ENCODE measurements at places on chromosomes 1 and 21. TPM values are rescaled to one million over a fixed set of nuclear protein-coding genes. Genes with fewer than 3 reads are reported as not detected.

Gene SHC1
- 84.5 TPM for total RNA-seq

Gene CCDC30
- not detected for total RNA-seq

Gene CELA2A
- not detected for total RNA-seq

Gene KDF1
- not detected for total RNA-seq

Gene FBLIM1
- total RNA-seq, result 156 TPM

Gene INKA2
- total RNA-seq, result 2.9 TPM

Gene RCOR3
- 13.5 TPM for total RNA-seq

Gene SMG5
- 66.7 TPM for total RNA-seq

Gene CASQ2
- total RNA-seq, result not detected

Gene DENND2C
- 0.84 TPM for total RNA-seq

Gene TMEM82
- total RNA-seq, result not detected

Gene AUNIP
- 9.1 TPM for total RNA-seq

DNA sequence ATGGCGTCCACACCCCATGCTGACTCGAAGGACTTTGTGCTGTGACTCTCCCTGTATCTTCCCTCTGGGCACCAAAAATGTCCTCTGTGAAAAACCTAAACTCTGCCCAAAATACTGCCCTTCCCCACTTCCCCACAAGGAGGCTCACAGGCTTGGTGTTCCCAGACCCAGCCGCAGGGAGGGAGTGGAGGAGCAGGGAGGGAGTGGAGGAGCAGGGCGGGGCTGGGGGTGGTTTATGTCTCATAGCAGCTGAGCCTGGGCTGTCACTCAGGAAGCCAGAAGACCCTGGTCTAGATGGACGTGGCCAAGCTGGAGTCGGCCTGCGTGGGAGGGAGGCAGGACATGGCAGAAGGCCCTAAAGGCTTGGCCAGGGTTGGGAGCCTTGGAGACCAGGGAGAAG lies 461.7 kb downstream of the PTPRU start:
- DNase-seq, result peak; percentile 67

GRCh38 chr1:245485996-245486395 lies 331.2 kb downstream of the KIF26B start:
- no peak for DNase-seq

DNA sequence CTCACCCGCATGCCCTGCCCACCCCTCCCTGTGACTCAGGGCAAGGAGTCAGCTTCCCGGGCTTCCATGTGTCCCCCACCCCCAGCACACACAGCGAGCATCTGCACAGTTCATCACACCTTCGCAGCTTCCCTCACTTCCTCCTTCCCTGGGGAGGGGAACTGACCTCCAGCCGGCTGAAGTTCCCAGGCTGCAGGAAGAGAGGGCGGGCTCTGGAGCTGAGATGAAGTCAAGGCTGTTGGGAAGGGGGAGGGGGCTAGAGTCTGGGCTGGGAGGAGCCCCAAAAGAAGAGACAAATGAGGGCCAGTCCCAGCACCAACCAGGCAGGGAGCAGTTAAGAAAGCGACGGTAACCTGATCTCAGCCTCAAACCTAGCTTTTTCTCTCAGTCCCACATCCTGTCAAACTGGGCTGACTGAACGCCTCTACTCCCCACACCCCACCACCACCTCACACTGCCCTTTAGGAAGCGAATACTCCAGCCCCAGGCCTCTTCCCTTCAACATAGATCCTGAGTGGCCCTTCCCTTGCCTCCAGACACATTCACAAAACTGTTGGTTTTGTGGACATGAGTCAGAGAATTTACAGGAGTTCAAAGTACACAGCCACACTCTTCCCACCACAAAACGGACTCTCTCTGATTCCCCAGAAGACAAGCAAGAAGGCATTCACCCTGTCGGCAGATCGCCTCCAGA lies 1.8 kb downstream of the RHOC start:
- peak; percentile 99 for DNase-seq

DNA sequence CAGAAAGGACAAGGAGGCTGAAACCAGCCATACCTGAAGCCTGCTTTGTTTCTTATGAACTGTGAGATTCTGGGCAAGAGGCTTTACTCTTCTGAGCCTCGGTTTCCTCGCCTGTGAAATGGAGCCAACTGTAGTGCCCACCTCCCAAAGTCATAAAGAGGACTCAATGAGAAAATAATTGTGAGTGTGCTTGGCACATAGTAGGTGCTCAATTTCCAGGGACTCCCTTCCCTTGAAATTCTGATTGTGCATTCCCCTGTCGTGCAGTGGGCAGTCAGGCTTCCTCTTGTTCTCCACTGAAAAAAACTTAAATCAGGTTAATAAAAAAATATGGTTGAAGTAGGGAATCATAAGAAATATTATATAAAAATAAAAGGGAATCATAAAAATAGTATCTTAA lies 37.5 kb upstream of the RUNX3 start:
- DNase-seq, result no peak

- DNase-seq, result peak; percentile 79
Measured at GRCh38 chr1:24501371-24502064, 1.1 kb upstream of the RCAN3 start.

DNA sequence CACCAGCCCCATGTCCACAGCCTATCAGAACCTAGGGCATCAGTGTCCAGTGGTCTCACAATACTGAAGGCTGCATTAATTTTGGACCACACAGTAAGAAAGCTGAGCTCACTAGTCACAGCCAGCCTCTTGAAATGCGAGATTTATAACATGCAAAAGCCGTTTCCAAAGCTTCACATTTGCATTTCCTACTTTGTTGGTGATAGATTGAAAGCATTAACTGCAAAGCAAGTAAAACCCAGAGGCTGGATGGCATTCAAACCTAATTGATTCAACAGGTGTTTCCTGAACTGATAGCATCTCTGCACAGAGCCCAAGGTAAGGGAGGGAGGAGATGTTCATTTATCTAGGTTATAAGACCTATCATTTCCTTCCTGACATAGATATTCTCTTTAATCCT lies 410.1 kb downstream of the OMA1 start:
- no peak for DNase-seq

DNA sequence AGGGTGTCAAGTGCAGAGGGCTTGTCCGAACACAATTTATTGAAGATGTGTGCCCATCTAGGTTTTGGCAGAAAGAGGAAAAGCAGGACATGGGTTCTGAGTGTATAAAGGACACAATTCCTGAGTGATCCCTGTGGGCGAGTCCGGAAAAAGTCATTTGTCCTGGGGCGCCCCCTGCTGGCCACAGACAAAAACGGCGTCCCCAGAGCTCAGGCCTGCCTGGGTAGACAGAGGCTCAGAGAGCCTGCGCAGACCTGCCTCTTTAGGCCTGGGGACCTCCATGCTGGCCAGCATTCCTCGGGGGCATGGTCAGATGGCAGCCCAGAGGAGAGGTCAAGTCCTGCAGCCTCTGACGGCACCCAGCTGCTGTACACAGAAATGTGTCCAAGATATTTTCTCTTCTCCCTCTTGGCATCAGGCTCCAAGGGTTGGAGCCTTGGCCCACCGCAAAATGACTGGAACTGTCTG lies 65.5 kb upstream of the LRP8 start:
- peak; percentile 72 for DNase-seq

DNA sequence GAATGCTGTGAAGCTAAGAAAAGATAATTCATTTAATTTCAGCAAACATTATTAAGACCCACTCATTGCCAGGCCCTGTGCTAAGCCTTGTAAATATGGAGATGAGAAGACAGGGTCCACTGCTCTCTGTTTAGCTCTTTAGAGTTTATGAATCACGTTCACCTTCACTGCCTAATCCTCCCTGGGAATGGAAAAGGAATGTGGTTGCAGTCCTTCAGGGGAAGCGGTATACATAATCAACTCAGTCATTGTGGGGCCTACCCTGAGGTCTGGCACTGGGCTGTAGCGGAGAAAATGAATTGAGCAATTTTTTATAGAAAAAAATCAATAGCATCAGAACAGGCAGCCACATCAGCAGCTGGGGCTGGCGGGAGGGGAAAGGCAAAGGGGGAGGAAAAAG lies 412.1 kb upstream of the NFIA start:
- no peak for DNase-seq

- no peak for DNase-seq
Measured at GRCh38 chr1:53369034-53369750, 41.3 kb upstream of the LRP8 start.

- peak; percentile 57 for DNase-seq
Measured at GRCh38 chr1:5312862-5313261, 658.5 kb downstream of the AJAP1 start.

DNA sequence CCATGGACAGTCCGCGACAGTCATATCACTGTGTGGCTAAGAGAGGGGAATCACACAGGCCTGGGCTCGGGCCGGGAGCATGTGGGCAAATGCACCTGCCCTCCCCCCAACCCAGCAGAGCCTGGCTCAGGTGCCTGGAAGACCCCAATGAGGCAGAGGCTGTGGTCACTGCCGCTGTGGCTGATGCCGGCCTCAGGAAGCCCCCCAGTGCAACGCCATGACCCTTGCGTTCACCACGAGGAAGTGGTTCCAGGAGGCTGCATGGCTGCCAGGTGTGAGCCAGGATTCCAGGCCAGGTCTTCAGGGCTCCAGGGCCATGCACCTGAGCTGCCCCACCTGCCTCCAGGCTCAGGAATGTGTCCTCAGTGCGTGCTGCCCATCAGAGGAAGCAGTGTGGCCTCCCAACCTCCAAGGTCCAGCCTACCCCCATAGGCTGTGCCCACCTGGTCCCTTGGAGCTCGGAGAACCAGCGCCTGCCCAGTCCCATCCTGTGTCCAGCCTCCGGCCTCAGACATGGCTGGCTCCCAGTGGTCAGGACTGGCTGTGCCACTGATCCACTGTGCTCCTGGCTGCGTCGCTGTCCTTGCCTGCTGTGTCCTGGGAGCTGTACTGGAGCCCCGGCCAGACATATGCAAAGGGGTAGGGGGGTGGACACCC lies 8.0 kb downstream of the ARHGEF16 start:
- DNase-seq, result no peak

GRCh38 chr1:116461723-116462122 lies 88.7 kb downstream of the ATP1A1 start:
- no peak for DNase-seq

DNA sequence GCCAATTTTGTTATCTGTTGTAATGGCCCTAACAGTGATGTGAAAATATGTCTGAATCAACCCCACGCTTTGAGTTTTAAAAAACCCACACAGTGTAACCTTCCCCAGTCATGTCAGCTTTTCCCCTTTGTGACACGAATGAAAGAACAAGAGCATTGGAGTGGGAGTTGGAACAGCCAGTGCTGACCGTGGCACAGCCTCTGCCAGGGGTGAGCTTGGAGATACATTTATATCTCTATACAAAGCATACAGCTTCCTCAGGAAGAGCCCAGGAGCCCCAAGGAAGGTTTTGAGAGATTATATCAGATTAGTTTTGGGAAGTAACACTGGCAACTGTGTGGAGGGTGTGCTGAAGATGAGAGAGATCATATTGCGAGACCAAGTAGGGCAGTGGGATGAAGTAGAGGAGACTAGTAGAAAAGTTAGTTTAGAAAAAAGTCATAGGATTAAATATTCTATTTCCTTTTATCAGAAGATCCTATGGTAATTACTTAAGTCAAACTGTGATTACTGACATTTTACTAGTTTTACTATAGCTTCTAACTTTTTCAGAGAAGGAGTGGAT lies 15.9 kb downstream of the LRRC8B start:
- no peak for DNase-seq

DNA sequence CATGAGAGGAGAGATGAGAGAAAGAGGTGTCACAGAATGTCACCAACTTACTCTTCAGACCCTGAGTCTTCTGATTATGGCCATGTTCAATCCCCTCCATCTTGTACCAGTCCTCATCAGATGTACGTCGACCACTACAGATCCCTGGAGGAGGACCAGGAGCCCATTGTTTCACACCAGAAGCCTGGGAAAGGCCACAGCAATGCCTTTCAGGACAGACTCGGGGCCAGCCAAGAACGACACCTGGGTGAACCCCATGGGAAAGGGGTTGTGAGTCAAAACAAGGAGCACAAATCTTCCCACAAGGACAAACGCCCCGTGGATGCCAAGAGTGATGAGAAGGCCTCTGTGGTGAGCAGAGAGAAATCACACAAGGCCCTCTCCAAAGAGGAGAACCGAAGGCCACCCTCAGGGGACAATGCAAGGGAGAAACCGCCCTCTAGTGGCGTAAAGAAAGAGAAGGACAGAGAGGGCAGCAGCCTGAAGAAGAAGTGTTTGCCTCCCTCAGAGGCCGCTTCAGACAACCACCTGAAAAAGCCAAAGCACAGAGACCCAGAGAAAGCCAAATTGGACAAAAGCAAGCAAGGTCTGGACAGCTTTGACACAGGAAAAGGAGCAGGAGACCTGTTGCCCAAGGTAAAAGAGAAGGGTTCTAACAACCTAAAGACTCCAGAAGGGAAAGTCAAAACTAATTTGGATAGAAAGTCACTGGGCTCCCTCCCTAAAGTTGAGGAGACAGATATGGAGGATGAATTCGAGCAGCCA lies 8.0 kb downstream of the ELOA start:
- peak; percentile 67 for DNase-seq

- DNase-seq, result no peak
Measured at GRCh38 chr21:16347223-16347622, 617.4 kb downstream of the USP25 start.

- peak; percentile 90 for DNase-seq
Measured at GRCh38 chr1:35605867-35606182, 32.7 kb downstream of the TFAP2E start.

DNA sequence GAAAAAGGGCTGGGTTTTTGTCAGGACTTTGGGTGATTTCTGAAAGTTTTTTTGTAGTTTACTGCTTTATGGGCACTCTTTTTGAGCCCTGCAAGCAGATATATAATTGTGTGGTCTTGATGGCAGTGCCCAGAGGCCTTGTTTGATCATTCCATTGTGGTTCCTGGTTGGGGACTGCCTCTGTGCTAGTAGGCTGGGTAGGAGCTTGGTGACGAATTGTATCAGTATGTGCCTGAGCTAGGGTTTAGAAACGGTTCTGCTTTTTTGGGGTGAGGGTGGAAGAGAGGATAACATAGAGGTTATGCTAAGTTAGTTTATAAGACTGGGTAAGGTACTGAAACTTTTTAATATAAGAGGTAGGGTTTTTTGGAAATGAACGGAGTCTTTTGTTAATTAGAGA lies 139.7 kb upstream of the ETV3 start:
- DNase-seq, result peak; percentile 19

DNA sequence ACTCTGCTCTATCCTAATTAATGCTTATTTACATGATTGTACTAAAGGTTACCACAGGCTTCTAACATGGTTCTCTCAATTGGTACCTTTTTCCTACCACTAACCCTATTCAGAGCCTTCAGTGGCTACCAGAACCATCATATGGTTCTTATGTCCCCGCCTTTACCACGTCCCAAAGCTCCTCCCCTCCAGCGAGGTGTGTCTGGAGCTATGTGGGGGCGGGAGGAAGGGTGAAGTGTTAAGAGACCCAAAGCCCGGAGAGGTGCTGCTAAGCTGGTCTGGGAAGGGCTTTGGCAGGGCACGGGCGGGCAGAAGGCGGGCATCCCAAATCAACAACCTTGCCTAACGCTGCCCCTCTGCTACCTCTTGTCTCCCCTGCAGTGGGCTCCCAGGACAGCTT lies 10.0 kb downstream of the SPATA46 start:
- DNase-seq, result no peak

- peak; percentile 29 for DNase-seq
Measured at GRCh38 chr1:81654147-81654546, 146.6 kb upstream of the ADGRL2 start.

GRCh38 chr1:150127868-150128267 lies 21.8 kb upstream of the PLEKHO1 start:
- DNase-seq, result peak; percentile 60

GRCh38 chr1:181478306-181478705 lies 5.0 kb upstream of the CACNA1E start:
- no peak for DNase-seq
